ENCODE measurements at places on chromosomes 6 and 20.

DNA sequence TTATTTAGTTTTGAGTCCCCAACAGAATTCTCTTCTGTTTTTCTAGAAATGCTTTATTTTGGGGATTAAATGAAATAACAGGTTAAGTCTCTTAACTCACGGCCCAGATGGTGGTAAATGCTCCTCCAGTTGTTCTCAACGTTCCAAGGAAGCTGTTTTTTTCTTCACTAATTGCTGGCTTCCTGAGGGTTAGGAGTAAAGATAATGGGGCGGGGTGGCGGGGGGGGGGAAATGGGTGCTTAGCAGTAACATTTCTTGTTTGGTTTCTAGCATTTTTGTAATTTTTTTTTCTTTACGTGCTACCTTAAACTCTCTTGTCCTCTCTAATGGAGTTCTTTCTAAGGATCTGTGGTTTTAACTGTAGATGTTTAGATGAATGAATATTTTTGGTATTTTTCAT lies 2.2 kb downstream of the SRSF3 start:
- DNase-seq: no peak

DNA sequence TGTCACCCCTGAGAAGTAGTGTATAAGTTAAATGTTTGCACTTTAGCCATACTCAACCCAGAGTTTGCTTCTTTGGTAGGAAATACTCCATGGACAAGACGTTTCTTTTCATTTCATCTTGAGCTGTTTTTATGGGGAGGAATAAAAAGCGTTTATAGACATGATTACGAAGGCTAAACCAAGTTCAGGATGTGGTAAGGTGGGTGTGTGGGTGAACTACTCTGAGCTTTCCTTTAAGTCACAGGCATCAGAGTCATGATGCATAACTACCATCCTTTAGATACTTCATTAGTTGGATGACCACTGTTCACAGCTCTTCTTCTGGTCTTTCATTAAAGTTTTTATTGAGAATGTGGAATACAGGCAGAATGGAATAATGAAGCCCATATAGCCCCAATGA lies 48.9 kb downstream of the EBF4 start:
- DNase-seq: no peak

DNA sequence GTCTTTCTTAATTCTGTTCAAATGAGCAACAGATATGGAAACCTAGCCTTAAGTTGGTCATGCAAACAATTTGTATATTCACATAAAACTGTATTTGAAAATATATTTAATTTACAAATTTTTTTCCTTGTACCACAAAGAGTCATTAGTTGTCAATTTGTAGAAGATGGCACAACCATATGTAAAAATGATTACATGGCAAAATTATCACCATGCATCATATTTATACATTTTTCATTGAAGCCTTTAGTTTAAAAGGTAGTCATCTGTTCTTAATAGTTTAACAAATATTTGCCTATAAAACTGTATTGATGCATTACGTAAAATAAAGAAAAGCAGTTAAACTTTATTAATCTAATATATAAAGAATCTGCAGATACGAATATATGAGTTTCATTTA lies 1306.8 kb upstream of the ADGRB3 start:
- DNase-seq: no peak

DNA sequence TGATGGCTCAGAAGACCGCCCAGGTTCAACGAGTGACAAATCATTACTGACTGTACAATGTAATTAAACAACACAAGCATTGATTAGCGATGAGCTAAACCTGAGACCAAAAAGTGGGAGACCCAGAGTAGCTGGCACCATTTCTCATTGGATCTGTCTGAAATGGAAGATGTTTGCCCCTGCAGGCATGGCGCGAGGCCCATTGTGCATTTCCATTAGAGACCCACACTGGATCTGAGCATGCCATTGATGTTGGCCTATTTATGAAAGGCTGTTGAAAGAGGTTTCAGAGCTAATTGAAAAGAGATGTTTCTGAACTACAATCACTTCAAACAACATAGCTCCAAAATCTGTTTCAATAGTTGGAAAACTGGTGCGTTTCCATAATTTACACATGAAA lies 196.7 kb downstream of the TFAP2B start:
- no peak for DNase-seq

GRCh38 chr6:47234266-47234933 lies 75.3 kb downstream of the TNFRSF21 start:
- no peak for DNase-seq

- DNase-seq: no peak
Measured at GRCh38 chr6:75025371-75025770, 180.5 kb downstream of the COL12A1 start.

DNA sequence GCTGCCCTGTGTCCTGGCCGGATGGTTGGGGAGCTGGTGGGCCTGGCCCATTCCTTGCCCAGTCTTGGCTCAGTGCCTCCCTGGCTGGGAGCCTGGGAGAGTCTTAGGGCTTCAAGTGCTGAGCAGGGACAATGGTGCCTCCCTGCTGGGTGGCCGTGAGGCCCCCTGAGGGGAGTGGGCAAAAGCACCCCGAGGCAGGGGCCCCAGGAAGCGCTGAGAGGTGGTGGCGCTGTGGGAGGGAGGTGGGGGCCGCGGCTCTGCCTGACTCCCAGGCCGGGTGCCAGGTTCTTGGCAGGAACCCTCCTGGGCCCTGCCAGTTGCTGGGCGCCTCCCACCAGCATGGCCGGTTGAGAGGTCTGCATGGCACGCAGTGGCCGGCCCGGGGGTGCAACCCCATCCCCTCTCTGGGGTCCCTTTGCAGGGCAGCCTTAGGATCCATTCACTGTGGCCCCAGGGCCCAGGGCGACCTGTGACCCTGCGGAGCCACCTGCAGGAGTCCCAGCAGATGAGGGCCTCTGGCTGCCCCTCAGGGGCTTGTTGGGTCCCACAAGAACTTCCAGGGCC lies 9.2 kb upstream of the RPS21 start:
- DNase-seq: no peak

GRCh38 chr6:11784341-11784740 lies 5.7 kb upstream of the ADTRP start:
- no peak for DNase-seq

GRCh38 chr6:280775-281468 lies 11.4 kb upstream of the DUSP22 start:
- no peak for DNase-seq

GRCh38 chr20:1975291-1975690 lies 18.6 kb downstream of the PDYN start:
- DNase-seq: no peak

DNA sequence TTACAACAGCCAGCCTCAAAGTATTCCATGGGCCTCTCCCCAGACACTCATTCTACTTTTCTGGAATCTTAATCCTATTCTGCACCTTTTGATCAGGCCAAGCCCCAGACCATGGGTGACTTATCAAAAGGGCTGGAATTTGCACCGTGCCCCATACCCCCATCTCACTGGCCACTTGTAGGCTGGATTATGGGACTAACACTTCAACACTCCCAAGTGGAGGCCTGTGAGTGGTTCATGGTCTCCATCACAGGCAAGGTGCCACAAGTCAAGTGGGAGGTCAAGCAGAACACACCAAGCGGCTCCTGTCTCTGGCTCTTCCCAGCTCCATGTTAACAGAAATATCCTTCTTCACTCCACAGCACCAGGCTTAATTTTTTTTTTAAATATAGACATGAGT lies 212.3 kb upstream of the HEY2 start:
- DNase-seq: no peak

GRCh38 chr6:43977404-43978111 lies 149.7 kb downstream of the MRPL14 start:
- DNase-seq: no peak
